ENCODE measurements at places on chromosomes 16 and 17.

DNA sequence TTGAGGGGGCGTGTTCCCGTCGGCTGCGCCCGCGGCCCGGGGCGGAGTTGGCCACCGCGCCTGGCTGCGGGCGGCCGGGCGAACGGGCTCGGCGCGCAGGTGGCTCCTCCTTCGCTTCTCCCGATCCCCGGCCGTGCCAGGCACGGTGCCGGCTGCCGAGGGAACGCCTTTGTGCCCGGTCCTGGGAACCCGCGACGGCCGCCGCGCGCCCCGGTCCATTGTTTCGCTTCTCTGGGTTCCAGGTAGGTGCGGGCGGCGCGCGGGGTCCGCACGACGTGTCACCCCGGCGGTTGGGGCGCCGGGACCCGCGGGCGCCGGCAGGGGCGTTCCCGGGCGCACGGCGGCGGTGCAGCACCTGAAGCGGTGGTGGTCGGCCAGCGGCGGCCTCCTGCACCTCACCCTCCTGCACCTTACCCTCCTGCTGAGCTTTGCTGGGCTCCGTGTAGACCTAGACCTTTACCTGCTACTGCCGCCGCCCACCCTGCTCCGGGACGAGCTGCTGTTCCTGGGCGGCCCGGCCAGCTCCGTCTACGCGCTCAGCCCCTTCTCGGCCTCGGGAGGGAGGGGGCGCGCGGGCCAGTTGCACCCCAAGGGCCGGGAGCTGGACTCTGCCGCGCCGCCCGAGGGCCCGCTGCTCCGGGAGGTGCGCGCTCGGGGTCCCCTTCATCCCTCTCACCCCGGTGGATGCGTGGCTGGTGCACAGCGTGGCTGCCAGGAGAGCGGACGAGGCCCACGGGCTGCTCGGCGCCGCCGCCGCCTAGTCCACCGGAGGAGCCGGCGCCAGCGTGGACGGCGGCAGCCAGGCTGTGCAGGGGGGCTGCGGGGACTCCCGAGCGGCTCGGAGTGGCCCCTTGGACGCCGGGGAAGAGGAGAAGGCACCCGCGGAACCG is 99.9 kb downstream of the EFCAB13 start:
- no peak for DNase-seq

DNA sequence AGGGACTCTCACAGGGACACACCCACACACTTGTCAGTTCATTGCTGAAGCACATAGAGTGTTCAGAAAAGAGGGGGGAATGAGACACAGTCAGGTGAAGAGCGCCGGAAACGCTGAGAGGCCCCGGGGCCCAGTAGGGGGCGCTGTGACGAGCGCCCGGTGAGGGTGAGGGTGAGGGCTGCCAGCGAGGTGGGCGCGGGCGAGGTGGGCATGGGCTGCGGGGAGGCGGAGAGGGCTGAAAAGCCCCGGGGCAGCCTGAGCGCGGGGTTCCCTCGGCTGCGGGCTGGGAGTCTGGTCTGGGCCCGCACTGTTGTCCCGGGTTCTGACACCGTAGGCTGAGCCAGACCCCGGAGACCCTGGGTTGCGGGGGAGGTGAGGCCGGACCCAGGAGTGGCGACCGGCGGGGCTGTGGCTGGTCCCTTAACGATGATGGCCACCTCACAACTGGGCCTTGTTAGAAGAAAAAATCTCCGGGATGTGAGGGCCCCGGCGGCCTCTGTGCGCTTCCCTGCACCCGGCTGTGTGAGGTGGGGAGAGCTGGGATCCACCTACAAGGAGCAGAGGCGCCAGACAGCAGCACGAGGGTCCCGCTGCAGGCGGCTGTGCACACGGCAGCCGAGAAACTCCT is 91.4 kb downstream of the C16orf78 start:
- no peak for DNase-seq

- no peak for DNase-seq
Measured at GRCh38 chr17:34076743-34077631, 178.1 kb upstream of the CCL2 start.

GRCh38 chr16:56993204-56993603 is 3.8 kb downstream of the NLRC5 start:
- DNase-seq = peak; percentile 38

DNA sequence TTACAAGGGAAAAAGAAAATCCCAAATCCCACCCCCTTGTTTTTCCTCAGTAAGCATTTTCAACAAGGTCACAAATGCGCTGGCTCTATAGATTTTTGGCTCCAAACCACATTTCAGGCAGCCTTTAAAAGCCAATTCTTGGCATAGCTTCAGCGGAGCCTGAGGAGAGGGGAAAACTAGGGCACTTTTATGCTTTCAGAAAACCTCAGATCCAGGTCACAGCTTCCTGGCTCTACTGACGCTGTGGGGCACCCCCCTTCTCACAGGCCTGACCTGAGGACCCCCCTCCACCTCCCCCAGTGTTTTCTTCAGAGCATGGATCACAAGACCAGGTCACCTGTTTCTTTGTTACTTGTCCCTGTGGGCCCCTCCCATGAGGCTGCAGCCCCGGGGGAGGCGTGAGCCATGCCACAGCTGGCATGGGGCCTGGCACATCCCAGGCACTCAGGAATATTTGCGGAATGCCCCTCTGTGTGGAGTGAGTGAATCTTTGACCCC is 30.1 kb upstream of the MTSS2 start:
- DNase-seq = no peak

DNA sequence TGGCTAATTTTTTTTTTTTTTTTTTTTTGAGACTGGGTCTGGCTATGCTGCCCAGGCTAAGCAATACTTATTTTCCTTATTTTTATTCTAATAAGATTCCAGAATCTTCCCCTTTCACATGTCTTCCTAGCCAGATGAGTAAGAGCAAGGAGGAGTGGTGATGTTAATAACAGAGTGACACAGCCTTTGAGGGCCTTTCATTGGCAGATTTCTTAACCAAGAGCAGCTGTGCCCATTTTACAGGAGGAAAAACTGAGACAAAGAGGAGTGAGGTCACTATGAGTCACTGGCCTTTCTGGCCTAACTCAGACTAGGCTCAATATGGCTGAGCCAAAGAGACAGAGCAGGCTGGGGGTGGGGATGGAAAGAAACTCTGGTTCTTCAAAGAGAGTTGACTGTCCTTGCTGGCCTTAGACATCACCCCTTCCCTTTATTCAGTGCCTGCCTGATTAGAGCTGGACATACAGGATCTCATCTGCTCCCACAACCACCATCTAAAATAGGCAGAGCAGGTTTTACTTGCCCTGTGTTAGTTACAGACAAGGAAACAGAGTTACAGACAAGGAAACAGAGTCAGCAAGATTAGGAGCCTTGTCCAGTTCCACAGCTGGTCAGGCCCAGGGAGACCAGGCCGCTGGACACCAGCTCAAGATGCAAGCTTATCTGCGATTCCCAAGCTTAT is 50.0 kb upstream of the TOB1 start:
- peak; percentile 69 for DNase-seq

DNA sequence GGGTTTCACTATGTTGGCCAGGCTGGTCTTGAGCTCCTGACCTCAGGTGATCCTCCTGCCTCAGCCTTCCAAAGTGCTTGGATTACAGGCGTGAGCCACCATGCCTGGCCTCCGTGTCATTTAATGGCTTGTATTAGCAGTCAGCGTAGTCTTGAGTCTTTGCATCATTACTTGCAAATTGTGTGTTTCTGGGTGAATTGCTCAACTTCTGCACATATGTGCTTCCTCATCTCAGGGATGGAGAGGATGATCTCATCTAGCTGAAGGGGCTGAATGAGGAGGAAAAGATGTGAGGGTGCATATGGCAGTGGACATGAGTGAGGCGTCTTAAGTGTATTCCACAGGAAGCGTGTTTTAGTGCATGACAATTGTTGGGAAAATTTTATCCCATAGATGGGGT is 155.8 kb downstream of the SNX29 start:
- peak; percentile 95 for DNase-seq

DNA sequence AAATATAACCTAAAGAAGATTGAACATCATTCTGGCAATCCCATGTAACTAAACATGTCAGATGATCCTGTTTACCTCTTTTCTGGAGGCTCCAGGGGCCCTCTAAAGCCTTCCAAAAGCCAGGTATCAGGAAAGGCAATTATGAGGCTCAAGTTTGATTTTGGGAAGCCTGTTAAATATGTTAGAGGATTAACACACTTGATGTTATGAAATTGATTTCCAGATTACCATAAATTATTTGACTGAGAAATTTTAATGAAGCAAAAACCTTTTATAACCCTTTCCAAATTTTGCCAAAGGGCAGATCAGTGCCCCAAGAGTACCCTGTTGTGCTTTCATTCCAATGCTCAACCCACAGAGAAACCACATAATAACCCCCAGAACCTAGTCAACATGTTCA is 29.3 kb downstream of the PHKB start:
- no peak for DNase-seq

- DNase-seq = peak; percentile 75
Measured at GRCh38 chr17:68290955-68291835, at the start of the genes ARSG and SLC16A6. Gene ARSG (plus strand): TSS chr17:68291495. CDS start chr17:68307494, 15,999 bp downstream. Gene SLC16A6 (minus strand): TSS chr17:68291127. CDS start chr17:68278320, 12,807 bp downstream.

GRCh38 chr17:67212231-67212630 is 32.8 kb downstream of the HELZ start:
- no peak for DNase-seq

DNA sequence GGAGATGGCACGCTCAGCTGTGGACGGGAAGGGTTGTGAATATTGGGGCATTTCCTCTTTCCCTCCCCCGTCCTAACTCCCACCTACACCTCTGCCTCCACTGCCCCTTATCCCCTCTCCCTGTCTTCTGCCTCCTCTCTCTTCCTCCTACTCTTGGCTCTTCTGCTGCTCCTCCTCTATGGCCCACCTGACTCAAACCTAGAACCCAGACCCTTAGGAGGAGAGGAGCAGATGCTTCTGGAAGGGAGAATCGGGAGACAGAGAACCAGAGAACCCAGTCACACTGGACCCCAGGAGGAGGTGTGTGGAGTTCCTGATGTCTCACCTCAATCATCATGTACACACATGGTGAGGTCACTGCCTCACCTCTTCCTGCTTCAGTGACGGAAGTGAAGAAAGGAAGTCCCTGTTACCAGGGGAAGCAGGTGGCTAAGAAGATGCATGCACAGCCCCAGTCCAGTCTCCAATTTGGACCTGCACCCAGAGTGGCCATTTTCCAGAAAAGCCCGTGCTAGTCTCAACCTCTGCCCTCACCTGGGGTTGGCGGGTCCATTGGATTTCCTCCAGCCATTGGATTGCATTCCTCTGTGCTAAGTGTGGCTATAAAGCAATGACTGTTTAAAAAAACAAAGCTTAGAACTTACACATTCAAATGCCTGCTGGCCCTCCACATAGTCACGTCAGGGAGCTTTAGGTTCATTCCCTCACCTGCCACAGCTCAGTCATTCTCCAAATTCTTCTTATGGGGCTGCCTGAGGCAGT is 4.0 kb downstream of the RNF222 start:
- DNase-seq = no peak

GRCh38 chr17:76688165-76688622 is 22.6 kb downstream of the MXRA7 start:
- DNase-seq = no peak

- DNase-seq = no peak
Measured at GRCh38 chr17:12536021-12536420, 129.7 kb upstream of the MYOCD start.

DNA sequence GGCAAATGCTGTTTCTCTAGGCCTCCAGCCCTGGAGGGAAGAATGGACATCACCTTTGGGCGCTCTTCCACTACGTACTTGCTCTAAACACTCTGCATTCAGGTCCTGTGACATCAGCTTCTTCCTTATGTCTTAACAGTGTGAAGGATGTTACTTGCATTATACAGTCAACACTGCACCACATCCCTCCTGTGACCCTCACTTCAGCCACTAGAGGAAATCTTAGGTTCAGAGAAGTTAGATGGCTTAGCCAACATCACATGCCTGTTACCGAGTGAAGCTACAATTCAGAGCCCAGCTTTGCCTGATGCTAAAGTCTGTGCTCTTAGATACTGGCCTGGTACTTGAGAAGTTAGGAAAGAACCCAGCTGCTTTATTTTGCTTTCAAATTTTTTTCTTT is 18.3 kb downstream of the UBFD1 start:
- DNase-seq = no peak

DNA sequence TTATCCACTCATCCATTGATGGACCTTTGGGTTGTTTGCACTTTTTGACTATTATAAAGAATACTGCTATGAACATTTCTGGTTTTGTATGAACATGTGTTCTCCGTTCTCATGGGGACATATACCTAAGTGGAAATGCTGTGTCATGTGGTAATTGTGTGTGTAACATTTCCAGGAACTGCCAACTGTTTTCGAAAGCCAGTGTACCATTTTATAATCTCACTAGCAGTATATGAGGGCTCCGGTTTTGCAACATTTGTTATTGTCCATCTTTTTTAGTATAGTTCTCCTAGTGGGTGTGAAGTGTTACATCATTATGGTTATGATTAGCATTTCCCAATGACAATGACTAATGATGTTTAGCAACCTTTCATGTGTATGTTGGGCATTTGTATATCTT is 5.1 kb upstream of the TRIM25 start:
- DNase-seq = peak; percentile 99

- no peak for DNase-seq
Measured at GRCh38 chr16:56710181-56710737, 19.7 kb upstream of the NUP93 start.

DNA sequence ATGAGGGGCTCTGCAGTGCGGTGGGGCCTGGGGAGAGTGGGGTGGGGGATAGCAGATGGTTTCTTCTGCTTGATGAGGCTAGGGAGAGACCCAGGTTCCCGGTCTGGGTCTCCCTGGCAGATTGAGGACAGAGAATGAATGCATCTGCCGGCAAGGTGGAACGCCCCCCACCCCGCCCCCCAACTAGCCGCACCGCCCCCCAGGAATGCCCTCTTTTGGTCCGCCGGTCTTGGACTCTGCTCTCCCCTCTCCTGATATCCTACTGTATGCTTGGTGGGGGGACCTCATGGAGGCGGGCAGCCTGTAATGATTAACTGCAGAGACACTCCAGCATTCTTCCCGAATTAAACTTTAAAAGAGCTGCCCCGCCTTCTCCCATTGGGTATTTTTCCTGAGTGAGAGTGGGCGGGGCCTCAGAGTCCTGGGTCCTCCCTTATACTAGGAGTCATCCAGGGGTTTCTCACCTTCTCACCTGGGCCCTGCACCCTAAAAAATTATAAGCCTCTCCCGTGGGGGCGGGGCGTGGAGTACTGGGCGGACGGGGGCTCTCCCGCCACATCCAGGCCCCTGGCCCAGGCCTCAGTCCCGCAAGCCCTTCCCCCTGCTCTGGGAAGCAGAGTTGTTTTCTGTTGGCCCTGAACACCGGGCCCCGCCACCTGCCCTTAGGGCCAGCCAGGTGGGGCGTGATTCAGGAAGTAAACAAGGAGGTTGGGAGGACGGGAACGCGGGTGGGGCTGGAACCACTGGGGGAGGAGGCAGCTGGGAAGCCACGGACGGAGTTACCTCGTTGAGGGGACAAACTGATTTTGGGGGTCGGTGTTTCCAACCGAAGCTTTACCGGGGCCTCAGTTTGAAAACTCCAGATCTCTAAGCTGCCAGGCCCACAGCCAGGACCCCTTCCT is 1.5 kb downstream of the GRB7 start:
- no peak for DNase-seq

GRCh38 chr16:77317059-77317458 is 117.8 kb downstream of the ADAMTS18 start:
- DNase-seq = no peak

- no peak for DNase-seq
Measured at GRCh38 chr17:77392376-77393273, 251.9 kb downstream of the SEC14L1 start.

- peak; percentile 54 for DNase-seq
Measured at GRCh38 chr17:73091770-73092522, 542 bp downstream of the SLC39A11 start.
